ENCODE measurements at places on chromosomes 7 and 10. TPM values are rescaled to one million over a fixed set of nuclear protein-coding genes. Genes with fewer than 3 reads are reported as not detected.

Gene EMX2
- total RNA-seq = 4.7 TPM

Gene C10orf62
- total RNA-seq = not detected

Gene HKDC1
- total RNA-seq = 4.0 TPM

Gene EBLN1
- total RNA-seq = not detected

Gene ADIRF
- total RNA-seq = 0.54 TPM

Gene WIPF3
- 0.51 TPM for total RNA-seq

Gene TMEM176A
- total RNA-seq = not detected

Gene ZDHHC16
- 64.8 TPM for total RNA-seq

Gene NUTM2B
- 0.37 TPM for total RNA-seq

DNA sequence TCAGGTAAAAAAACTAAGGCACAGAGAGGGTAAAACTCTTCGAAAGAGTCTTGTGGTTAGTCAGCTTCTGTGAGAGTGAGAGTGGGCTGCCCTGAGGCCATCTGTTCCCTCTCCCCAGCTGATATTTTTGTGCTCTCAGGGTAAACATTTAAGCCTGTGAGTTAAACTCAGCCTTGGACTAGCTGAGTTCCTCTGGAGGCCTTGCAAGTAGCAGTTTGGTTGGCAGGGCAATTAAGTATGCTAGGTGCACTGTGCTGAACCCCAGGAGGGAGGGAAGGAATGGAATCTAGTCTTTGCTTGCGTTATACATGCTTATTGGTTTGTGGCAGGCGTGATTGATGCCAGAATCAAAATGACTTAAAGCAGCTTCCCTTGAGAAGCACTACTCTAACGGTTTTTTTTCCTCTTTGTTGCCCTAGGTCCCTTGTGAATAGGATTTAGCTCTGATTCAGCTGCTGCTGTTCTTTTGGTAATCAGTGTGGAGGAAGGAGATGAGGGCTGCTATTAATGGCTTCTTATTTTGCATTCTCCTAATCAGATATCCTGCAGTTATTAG, 140.2 kb downstream of the AUTS2 start:
- no peak for DNase-seq
- H3K36me3 ChIP-seq = no peaks in the 10 kb centered on the region
- no peak overlapping the region for H3K4me3 ChIP-seq
- H3K27me3 ChIP-seq = no peaks in the 10 kb centered on the region

- no peaks in the 10 kb centered on the region for H3K27me3 ChIP-seq
- no peak for DNase-seq
- no peak overlapping the region for H3K27ac ChIP-seq
- H3K4me1 ChIP-seq = peaks cover 29% of the 10 kb centered on the region
- no peak overlapping the region for H3K4me3 ChIP-seq
- peaks cover 15% of the 10 kb centered on the region for H3K36me3 ChIP-seq
These were observed 38.0 kb downstream of the NOC3L start for GRCh38 chr10:94324609-94325233.

- H3K36me3 ChIP-seq = peaks cover 26% of the 10 kb centered on the region
- no peak overlapping the region for H3K27ac ChIP-seq
- H3K27me3 ChIP-seq = no peaks in the 10 kb centered on the region
- no peak overlapping the region for H3K4me3 ChIP-seq
These were observed 57.7 kb downstream of the TNPO3 start for GRCh38 chr7:128997181-128997580.

DNA sequence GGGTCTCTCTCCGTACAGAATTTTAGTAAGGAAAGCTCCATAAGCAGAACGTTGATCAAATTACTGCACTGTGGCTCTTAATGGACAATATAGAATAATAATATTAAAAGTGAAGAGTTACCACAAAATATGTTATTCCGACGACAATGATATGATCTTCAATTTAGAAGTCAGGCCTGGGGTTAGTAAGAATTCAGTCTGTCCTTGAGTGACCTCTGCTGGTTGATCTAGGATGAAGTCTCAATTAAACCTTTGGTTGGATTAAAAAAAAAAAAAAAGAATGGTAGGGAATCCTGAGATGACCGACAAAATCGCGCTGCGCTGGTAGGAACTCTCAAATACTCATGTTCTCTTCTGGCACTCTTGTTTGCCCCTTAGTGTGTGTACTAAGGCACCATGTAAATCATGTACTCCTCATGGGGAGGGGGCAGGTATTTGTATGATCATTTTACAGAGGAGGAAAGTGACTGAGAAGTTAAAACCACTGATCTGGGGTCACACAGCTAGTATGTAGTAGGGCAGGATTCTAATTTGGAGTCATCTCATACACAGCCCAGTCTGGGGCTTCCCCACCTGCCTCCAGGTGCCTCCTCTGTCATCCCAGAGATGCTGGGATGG, 161.3 kb upstream of the NPVF start:
- H3K4me3 ChIP-seq = no peak overlapping the region
- no peaks in the 10 kb centered on the region for H3K27me3 ChIP-seq
- H3K36me3 ChIP-seq = no peaks in the 10 kb centered on the region
- H3K4me1 ChIP-seq = peaks cover 57% of the 10 kb centered on the region

DNA sequence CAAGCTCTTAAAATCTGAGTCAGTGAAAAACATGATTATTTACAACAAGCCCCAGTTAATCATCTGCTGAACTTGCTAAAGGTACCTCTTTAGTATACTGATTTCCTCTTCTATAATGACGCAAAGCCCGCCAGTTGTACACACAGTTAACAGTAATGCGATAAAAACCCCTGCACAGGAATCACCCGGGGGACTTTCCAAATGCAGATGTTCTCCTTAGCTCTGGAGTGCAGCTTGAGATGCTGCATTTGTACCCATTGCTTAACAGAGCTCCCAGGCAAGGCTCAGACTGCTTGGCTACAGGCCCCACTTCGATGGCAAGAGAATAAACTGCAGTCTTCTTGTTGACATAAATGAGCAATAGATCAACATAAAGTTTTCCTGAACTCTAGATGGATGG, 279.6 kb upstream of the HGF start:
- peaks cover 15% of the 10 kb centered on the region for H3K4me1 ChIP-seq
- no peak overlapping the region for H3K4me3 ChIP-seq
- peak overlapping the region; percentile 13 for H3K27ac ChIP-seq
- H3K27me3 ChIP-seq = no peaks in the 10 kb centered on the region
- no peaks in the 10 kb centered on the region for H3K36me3 ChIP-seq
- no peak for DNase-seq

DNA sequence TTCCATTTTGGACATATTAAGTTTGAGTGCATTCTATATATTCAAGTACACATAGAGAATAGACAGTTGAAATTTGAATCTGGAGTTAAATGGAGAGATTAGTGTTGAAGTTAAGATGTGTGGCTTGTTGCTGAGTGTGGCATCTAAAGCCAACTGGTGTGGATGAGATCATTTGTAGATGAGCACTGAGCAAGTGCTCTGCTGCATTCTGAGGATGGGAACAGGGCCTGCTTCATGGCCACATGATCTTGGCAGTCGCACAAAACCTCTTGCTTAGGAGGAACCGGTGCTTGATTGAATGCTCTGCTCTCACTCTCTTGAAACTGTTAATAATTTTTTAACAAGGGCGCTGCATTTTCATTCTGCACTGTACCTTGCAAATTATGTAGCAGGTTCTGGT, 62.0 kb downstream of the EPDR1 start:
- no peaks in the 10 kb centered on the region for H3K36me3 ChIP-seq
- H3K27me3 ChIP-seq = peaks cover 4% of the 10 kb centered on the region
- H3K4me3 ChIP-seq = no peak overlapping the region
- no peak overlapping the region for H3K27ac ChIP-seq
- H3K4me1 ChIP-seq = peaks cover 8% of the 10 kb centered on the region

GRCh38 chr10:11930312-11930978, 107.3 kb downstream of the PROSER2 start:
- no peak overlapping the region for H3K4me3 ChIP-seq
- no peaks in the 10 kb centered on the region for H3K27me3 ChIP-seq
- peaks cover 37% of the 10 kb centered on the region for H3K4me1 ChIP-seq
- H3K36me3 ChIP-seq = peaks cover 48% of the 10 kb centered on the region
- H3K27ac ChIP-seq = no peak overlapping the region
- DNase-seq = no peak

GRCh38 chr10:92756201-92757065, 66.7 kb downstream of the HHEX start:
- H3K4me3 ChIP-seq = no peak overlapping the region
- no peak for DNase-seq
- H3K4me1 ChIP-seq = peaks cover 32% of the 10 kb centered on the region
- H3K27me3 ChIP-seq = no peaks in the 10 kb centered on the region

GRCh38 chr10:90062786-90063185, 361.4 kb downstream of the KIF20B start:
- H3K27ac ChIP-seq = no peak overlapping the region
- no peak overlapping the region for H3K4me3 ChIP-seq
- no peaks in the 10 kb centered on the region for H3K36me3 ChIP-seq

DNA sequence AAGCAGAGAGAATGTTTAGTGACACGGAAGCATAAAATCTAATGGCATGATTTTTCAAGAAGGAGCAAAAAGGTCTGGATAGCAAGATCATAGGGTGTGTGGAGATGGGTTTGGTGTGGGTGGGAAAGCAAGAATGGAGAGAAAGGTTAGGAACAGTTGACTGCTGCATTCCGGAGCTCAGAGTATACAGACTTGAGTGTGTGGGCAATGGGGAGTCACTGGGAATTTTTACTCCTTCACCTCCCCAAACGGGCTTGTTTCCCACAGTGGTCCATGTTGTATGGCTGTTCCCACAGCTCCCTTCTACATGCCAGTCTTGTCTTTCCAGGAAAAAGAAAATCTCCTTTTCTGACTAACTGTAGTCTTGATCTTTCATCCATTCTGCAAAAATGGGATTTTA, 122.1 kb downstream of the CDK6 start:
- DNase-seq = no peak
- no peaks in the 10 kb centered on the region for H3K27me3 ChIP-seq
- peak overlapping the region; percentile 96 for H3K27ac ChIP-seq
- peak overlapping the region; percentile 0 for H3K4me3 ChIP-seq
- H3K36me3 ChIP-seq = peaks cover 5% of the 10 kb centered on the region

DNA sequence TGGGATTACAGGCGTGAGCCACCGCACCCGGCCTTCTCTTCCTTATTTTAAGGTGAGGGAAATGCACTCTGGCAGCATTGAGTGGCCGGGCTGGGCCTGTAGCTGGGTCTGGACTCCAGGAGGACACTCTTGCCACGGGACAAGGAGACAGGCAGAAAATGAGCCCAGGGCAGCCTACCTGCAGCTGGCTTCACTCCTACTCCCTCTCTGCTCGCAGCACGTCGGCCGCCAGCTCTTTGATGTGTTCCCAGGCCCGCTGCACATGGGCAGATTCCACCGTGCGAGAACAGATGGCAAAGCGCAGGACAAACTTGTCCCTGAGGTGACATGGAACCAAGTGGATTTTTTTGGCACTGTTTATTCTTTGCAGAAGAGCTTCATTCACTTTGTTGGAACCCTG, 12.9 kb upstream of the FIGNL1 start:
- DNase-seq = no peak
- H3K4me1 ChIP-seq = peaks cover 6% of the 10 kb centered on the region
- no peak overlapping the region for H3K27ac ChIP-seq

GRCh38 chr7:151060416-151061212, 1.2 kb downstream of the SLC4A2 start:
- peaks cover 53% of the 10 kb centered on the region for H3K4me1 ChIP-seq
- DNase-seq = no peak
- no peaks in the 10 kb centered on the region for H3K27me3 ChIP-seq
- peak overlapping the region; percentile 97 for H3K27ac ChIP-seq
- peaks cover 7% of the 10 kb centered on the region for H3K36me3 ChIP-seq

- no peak overlapping the region for H3K27ac ChIP-seq
- no peaks in the 10 kb centered on the region for H3K27me3 ChIP-seq
- H3K4me1 ChIP-seq = peaks cover 57% of the 10 kb centered on the region
- H3K36me3 ChIP-seq = peaks cover 33% of the 10 kb centered on the region
These were observed 6.8 kb downstream of the PLAU start for GRCh38 chr10:73917566-73918305.

DNA sequence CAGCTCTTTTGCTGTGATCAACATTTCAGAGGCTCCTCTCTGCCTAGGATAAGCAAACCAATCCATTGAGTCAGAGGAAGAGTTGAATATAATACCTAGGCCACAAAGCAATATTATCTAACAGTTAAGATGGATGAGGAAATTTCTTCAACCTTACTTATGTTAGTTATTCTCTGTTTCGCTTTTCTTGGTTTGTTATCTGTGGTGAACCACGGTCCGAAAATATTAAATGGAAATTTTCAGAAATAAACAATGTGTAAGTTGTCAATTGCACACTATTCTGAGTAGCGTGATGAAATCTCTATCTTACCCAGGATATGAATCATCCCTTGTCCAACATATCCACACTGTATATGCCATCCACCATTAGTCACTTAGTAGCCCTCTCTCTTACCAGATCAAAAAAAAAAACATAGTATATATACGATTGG, 1.5 kb upstream of the HTR7 start:
- peak overlapping the region; percentile 71 for H3K4me3 ChIP-seq
- peak overlapping the region; percentile 46 for H3K27ac ChIP-seq
- peaks cover 20% of the 10 kb centered on the region for H3K4me1 ChIP-seq
- DNase-seq = no peak
- H3K27me3 ChIP-seq = peaks cover 13% of the 10 kb centered on the region
- H3K36me3 ChIP-seq = no peaks in the 10 kb centered on the region

Data from chondrocyte (in vitro differentiated cells).